ENCODE measurements at places on chromosomes 13 and 19.

- DNase-seq = no peak
Measured at GRCh38 chr13:42076309-42076713, 27.9 kb downstream of the DGKH start.

- DNase-seq = no peak
Measured at GRCh38 chr19:49712397-49712859, 21.5 kb downstream of the CPT1C start.

- no peak for DNase-seq
Measured at GRCh38 chr13:95276037-95276505, 25.2 kb downstream of the ABCC4 start.

- DNase-seq = no peak
Measured at GRCh38 chr13:33172911-33173310, 112.6 kb downstream of the STARD13 start.

DNA sequence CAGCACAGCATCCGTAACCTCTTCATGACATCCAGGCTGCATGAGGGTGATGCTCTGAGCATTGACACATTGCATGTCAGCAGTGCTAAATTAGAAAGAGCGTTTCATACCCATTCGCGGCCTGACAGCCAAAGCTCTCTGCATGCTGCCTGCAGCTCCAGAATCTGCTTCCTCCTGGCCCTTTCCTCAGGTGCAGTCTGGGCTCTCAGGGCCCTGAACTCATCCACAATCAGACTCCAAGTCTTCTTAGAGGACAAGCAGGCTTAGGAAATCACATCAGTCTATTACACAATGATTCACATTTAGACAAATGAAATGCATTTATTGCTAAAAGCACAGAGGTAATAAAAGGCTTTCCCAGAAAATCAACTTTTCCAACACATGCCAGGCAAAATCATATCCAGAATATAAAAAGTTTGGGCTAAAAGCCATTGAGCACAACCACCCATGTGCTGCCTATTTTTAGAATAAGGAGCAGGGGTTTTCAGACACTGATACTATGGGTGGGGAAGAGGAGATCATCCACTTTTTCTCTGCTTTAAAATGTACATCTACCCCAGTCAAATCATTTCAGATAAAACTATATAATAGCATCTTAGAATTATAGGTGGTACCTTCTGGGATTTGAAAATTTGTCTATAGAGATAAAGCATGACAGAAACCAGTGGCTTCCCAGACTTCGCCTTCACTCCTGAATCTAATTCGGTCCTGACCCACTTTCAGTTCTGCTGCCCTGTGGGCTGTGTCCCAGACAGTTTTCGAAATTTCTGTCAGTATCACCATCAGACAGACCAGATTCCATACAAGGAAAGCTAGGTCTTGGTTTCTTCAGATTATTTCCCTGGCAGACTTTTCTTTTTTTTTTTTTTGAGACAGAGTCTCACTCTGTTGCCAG, 109.3 kb downstream of the COL4A2 start:
- DNase-seq = no peak

GRCh38 chr19:3969435-3970312, 1.2 kb downstream of the DAPK3 start:
- DNase-seq = no peak

DNA sequence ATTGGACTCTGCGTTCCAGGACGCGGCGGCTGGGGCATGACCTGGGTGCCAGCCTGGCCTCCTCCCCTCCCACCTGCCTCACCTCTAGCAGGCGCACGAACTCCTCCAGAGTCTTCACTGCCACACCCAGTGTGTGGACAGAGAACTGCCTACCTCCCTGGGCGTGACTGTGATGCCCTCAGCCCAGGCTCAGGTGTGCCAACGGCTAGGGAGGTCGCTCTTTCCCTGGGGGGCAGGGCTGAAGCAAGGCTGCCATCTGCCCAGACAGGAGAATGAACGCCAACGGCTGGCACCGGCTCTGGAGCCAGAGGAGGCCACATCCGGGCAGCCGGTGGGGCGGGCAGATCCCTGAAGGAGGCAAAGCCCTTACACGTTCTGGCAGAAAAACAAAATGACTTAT, 11.3 kb downstream of the NANOS3 start:
- no peak for DNase-seq

DNA sequence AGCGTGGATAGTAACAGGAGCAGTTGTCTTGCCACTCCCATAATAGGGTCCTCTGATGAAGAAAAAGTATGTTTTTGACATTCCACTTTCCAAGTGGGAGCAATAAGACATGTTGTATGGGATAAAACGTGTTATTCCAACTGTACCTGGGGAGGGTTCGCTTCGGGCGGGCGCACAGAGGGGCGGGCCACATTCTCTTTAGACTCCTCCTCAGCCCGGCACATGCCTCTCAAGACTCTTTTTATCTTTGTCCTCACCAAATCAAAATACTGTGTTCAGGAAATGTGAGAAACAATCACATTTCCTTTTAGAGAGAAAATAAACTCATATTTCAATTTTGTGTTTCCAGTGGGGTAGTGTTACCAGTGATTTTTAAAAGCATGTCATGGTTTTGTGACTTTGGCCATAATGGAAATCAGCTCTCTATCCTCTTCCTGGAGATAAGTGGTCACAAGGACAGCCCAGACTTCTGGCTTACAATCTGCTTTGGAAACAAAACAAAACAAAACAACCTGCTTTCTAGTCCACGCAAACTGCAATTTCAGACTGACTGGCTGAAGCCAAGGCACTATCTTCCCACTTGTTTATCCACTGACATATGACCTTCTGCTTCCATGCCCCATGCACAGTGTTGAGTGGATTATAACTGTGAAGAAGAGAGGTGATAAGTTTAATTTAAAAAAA, 276.1 kb downstream of the NALCN start:
- DNase-seq = no peak

GRCh38 chr19:43760941-43761340, 6.2 kb upstream of the SMG9 start:
- no peak for DNase-seq

DNA sequence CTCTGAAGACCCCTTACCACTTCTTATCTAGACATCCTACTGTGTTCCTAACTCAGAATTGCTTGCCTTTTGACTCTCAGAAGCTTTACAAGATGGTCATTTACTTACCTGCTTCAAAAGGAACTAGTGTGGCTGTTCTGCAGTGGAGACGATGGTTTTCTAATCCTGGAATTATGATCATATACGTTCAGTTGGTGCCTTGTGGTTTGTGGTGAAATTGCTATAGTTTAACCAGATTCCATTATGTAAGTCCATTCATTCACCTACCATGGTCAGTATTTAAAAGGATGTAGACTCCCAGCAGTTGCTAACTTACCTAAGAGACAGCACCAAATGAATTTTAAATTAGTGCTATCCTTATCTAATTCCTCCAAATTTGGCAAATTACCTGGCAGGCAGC, 210.9 kb downstream of the SHISA2 start:
- DNase-seq = no peak

GRCh38 chr19:14475251-14476073, at the start of gene PTGER1:
Gene PTGER1 (minus strand): TSS chr19:14475354. CDS start chr19:14474320, 1,034 bp downstream.
- no peak for DNase-seq

DNA sequence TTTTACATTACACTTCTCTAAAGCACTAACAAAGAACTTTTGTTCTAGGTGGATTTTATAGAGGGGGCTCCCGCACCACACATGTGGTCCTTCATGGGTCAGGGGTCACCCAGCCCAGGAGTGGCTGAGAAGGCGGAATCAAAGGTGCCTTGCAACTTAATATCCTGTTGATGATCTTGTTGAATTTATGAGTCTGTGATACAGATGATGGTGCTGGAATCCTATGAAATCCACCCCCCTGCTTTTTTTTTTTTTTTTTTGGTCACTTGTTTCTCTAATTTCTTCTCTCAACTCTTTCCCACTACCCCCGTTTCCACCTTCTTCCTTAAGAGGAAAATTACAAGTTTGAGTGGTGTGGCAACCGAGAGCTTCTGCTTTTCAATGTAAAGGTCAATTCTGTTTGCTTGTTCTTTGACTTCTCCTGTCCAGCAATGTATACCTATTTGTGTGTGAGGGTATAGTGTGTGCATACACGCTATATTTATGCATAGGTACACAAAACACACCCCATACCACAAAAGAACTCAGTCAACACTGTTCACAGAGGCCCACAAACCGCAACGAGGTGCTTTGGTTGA, 4.2 kb upstream of the ZIC2 start:
- no peak for DNase-seq

GRCh38 chr13:90500569-90500968, 846.9 kb upstream of the MIR17HG start:
- DNase-seq = no peak

GRCh38 chr13:112851107-112852038, 117.6 kb upstream of the MCF2L start:
- DNase-seq = no peak

DNA sequence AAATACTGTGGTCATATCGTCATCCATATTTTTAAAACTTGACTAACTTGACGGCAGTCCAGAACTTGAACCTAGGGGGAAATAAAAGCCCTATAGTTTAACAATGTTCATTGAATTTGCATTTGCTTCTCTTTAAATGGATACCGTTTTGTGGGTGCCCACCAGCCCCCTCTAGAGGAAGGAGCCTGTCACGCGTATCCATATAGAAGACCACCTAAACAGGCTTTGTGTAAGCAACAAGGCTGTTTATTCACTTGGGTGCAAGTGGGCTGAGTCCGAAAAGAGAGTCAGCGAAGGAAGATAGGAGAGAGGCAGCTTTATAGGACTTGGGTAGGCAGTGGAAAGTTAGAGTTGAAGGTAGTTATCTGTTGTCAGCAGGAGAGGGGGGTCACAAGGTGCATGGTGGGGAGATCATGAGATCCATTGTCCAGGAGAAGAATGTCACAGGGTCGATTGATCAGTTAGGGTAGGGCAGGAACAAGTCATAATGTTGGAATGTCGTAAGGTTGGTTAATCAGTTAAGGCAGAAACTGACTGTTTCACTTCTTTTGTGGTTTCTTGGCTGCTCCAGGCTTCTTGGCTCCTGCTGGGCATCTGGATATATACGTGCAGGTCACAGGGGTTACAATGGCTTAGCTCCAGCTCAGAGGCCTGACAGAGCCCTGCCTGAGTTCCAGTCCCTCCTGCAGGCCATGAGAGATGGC, 42.5 kb upstream of the ANKRD10 start:
- DNase-seq = no peak

- DNase-seq = no peak
Measured at GRCh38 chr13:26855071-26855470, 94.5 kb upstream of the GPR12 start.

- DNase-seq = no peak
Measured at GRCh38 chr19:2631213-2631821, 71.2 kb downstream of the GNG7 start.

DNA sequence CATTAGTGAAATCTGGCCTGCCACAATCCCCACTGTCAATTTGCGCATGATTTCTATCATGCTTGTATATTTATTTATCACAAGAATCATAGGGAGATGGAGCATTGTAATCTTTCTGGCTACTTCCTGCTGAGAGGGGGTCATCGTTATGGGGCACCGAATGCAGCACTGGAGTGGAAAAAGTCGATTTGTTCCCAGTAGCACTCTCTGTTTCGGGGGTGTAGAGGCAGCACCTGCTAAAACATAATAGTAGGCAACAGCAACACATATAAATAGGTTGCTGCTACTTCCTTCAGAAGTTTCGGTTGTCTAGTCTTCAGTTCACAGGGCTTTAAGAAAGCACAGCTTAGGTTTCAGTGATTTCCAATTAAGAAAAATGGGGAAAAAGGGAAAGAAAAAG, 23.4 kb upstream of the CEACAM21 start:
- no peak for DNase-seq

- DNase-seq = no peak
Measured at GRCh38 chr19:54459282-54460229, 4.0 kb downstream of the LENG9 start.

- peak; percentile 15 for DNase-seq
Measured at GRCh38 chr13:19862481-19863313, 752 bp downstream of the ZMYM5 start.

- no peak for DNase-seq
Measured at GRCh38 chr13:95660981-95661581, 15.9 kb upstream of the DNAJC3 start.

DNA sequence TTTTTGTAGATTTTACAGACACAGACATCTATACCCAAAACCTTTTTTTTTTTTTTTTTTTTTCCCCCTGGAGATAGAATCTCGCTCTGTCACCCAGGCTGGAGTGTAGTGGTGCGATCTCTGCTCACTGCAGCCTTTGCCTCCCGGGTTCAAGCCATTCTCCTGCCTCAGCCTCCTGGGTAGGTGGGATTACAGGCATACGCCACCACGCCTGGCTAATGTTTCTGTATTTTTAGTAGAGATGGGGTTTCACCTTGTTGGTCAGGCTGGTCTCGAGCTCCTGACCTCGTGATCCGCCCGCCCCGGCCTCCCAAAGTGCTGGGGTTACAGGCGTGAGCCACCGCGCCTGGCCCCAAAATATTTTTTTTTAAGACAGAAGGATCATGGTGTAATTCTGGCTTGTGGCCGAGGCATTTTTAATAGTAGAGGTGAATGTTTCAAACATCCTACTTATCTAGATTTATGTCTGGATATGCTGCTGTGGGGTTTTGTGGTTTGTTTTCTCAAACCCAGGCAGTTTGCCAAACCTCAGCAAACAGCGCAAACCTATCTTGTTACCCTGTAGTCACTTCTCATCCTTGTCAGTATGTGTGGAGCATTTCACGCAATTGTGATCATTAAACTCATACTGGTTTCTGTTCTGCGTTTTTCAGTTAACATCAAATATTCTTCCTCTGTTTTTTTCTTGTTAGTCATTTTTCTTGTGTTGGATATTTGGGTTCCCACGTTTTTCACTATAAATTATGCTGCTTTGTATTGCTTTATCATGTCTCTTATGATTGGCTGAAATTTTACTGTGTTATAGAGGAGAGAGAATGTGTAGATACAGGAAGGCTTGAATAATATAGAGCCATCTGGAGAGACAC, 36.2 kb upstream of the GARRE1 start:
- no peak for DNase-seq

DNA sequence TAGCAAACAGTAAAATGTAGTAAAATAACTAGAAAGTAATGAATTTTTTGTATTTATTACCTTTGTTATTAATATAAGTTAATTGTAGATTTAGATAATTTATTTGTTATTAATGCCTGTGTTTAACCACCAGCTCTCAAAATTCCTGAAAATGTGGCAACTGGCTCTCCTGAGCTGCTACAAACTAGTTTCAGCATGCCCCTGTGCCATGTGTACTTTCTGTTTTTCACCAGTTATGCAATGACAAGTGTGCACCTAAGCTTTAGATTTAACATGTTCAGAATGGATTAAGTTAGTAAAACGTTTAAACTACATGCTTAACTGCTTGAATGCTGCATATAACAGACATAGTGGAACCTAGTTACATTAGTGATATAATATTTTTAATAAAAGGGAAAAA, 88.1 kb downstream of the POSTN start:
- DNase-seq = no peak

DNA sequence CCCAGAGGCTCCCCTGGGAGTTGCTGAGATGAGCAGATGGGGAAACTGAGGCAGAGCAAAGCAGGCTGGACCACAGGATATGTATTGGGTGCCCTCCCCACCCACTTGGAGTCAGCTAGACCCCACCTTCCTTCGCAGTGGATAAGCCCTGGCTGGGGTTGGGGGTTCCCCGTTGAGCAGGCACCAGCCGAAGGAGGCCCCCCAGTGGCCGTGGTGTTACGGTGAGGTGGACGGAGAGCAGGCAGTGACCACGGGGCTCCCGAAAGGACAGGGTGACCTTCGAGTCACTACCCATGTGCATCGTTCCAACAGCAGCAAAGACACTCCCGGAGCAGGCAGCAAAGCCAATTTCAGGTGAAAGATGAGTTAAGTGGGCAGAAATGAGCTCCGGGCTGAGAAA, 62.4 kb upstream of the ADGRE5 start:
- no peak for DNase-seq

GRCh38 chr13:111394211-111394922, 73.9 kb downstream of the TEX29 start:
- DNase-seq = no peak
